H1 (cell line): ENCODE measurements at places on chromosomes 11 and 22. TPM values are rescaled to one million over a fixed set of nuclear protein-coding genes. Genes with fewer than 3 reads are reported as not detected.
A peak's percentile ranks its signal among the peaks of the same experiment; 100 is the strongest.

DNA sequence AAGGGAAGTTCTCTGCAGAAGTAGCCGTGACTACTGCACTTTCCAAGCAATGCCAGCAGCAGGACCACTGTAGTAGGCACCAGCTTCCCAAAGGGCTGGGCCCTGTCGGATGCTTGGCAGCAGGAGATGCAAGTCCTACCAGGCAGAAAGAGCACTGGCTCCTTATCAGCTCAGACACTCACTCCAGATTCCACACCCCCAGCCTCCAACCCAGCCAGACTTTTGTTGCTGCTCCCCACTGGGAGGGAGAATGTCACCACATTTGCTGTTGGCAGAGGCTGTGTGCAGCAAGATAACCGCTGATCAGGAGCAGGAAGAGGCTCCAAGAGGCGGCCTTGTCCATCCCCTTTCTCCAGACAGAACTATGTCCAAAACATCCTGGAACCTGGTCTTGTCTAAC, 118.7 kb downstream of the C11orf58 start:
- H3K36me3 ChIP-seq, result no peaks in the 10 kb centered on the region; the same call in 1 of the 2 replicates
- no peaks in the 10 kb centered on the region for H3K4me1 ChIP-seq
- no peaks in the 10 kb centered on the region for H3K27me3 ChIP-seq
- H3K27ac ChIP-seq, result no peak overlapping the region

GRCh38 chr11:126637795-126638175, 282.3 kb downstream of the ST3GAL4 start:
- no peaks in the 10 kb centered on the region for H3K27me3 ChIP-seq
- no peaks in the 10 kb centered on the region for H3K36me3 ChIP-seq
- no peak for DNase-seq
- H3K4me1 ChIP-seq, result no peaks in the 10 kb centered on the region; the same call in none of the 2 replicates
- H3K27ac ChIP-seq, result no peak overlapping the region
- no peak overlapping the region for H3K4me3 ChIP-seq

DNA sequence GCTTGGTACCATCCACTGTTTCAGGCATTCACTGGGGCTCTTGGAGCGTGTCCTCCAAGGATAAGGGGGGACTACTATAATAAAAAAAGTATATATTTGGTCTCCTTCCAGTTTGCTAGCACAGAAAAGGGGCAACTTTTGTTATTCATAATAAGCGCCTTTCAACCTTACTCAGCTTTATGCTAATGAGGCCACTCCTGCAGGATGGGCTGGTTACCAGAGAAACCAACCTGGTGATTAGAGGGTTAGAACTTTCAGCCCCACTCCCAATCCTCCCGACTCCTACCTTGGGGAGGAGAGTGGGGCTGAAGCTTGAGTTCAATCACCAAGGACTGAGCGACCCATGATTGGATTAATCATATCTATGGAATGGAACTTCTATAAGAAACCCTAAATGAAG, 31.8 kb downstream of the PPFIBP2 start:
- DNase-seq, result no peak
- H3K4me3 ChIP-seq, result no peak overlapping the region
- H3K4me1 ChIP-seq, result peaks cover 7% of the 10 kb centered on the region
- no peaks in the 10 kb centered on the region for H3K27me3 ChIP-seq

DNA sequence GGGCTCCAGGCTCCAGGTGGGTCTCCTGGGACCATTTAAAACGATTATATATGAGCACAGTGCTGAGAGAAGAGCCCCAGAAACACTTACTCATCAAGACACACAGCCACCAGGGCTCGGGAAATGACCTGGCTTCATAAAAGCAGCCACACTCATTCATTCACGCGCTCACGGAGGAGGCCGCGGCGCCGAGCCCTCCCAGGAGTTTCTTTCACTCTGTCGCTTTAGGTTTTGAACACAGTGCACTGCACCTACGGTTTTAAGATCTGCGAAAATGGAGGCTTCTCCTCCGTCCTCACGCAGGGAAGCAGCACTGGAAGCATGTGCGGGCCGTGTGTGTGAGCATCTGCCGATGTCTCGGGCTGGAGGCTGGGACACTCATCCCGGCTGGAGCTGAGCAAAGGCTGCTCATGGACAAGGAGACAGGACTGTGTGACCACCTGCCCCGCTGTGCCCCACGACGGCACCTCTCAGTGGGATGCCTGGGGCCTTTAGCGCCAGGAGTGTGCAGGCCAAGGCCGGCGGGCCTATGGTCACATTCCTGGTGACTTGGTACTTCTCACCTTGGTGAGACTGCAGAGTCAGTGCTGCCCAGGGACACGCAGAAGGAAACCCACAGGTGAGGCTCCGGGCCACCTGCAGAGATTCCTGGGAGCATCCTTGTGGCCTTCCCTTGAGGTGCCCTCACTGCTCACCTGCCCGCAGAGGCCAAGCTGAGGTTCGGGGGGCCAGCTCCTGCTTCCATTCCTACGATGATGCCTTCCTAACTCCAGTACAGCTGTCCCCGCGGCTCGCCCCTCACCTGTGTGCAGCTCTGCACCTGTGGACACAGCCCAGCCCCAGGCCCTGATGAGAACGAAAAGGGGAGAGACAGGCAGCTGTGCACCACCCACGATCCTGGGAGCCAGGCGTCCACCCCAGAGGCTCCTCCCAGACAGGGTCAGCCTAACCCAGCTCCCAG, 872.0 kb downstream of the BRD1 start:
- DNase-seq, result no peak
- H3K4me1 ChIP-seq, result no peaks in the 10 kb centered on the region
- H3K36me3 ChIP-seq, result no peaks in the 10 kb centered on the region
- H3K27ac ChIP-seq, result no peak overlapping the region
- 0 out of 2 replicates have a peak, but pooled peaks cover 3% of the 10 kb centered on the region for H3K27me3 ChIP-seq

DNA sequence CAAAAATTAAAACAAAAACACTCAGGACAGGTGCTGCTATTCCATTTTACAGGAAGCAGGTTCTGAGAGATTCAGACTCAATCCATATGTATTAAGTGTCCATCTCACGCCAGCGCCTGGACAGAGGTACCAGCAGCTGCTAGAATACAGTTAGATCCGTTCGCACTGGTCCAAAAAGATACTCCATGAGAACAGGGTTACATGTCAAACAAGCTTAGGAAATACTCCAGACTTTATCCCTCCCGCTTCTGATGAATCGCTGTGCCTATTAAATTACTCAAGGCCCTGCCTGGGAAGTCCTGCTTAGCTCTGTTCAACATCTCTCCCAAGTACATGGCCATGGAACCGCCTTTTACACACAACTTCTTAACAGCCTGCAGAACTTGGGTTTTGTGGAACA, 50.2 kb upstream of the SLC35C1 start:
- no peak overlapping the region for H3K27ac ChIP-seq
- peaks cover 2% of the 10 kb centered on the region for H3K4me1 ChIP-seq

DNA sequence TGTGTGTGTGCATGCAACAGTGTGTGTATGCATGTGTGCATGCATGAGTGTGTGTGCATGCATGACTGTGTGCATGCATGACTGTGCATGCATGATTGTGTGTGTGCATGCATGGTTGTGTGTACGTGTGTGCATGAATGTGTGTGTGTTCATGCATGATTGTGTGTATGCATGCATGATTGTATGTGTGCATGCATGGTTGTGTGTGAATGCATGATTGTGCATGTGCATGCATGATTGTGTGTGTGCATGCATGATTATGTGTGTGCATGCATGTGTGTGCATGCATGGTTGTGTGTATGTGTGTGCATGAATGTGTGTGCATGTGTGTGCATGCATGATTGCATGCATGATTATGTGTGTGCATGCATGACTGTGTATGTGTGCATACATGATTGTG, 1052.0 kb downstream of the TBC1D22A start:
- no peaks in the 10 kb centered on the region for H3K36me3 ChIP-seq
- DNase-seq, result no peak
- no peaks in the 10 kb centered on the region for H3K27me3 ChIP-seq
- no peak overlapping the region for H3K27ac ChIP-seq

DNA sequence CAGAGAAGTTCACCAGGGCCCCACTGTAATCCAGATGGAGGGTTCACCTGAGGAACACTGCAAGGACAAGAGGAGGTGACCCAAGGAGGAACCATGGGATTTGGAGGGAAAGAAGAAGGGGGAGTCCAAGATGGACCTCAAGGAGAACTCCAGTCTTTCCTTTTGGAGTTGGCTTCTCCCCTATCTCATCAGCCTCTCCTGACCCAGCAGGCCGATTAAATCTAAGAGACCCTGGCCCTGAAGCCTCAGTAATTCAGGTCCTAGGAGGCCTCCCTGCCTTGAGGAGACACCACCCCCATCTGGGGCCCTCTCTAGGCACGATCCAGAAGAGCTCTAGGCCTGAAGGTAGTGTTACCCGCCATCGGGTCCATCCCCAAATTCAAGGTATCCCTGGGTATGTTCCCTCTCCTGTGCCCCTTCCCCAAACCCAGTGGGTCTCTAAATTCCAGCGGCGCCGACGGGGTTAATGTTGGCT, 15.1 kb upstream of the DGKZ start:
- no peak overlapping the region for H3K27ac ChIP-seq
- no peak for DNase-seq
- H3K4me1 ChIP-seq, result peaks cover 4% of the 10 kb centered on the region
- peaks cover 43% of the 10 kb centered on the region for H3K27me3 ChIP-seq
- peak overlapping the region; percentile 52 for H3K4me3 ChIP-seq

- no peak for DNase-seq
- no peaks in the 10 kb centered on the region for H3K27me3 ChIP-seq
- H3K27ac ChIP-seq, result no peak overlapping the region
- no peaks in the 10 kb centered on the region for H3K4me1 ChIP-seq
- H3K4me3 ChIP-seq, result no peak overlapping the region
Measured at GRCh38 chr11:13094930-13095687, 86.0 kb downstream of the RASSF10 start.

GRCh38 chr11:43963279-43963620, 20.8 kb downstream of the C11orf96 start:
- H3K36me3 ChIP-seq, result no peaks in the 10 kb centered on the region
- no peak overlapping the region for H3K27ac ChIP-seq
- H3K4me3 ChIP-seq, result no peak overlapping the region
- no peaks in the 10 kb centered on the region for H3K27me3 ChIP-seq
- DNase-seq, result no peak

DNA sequence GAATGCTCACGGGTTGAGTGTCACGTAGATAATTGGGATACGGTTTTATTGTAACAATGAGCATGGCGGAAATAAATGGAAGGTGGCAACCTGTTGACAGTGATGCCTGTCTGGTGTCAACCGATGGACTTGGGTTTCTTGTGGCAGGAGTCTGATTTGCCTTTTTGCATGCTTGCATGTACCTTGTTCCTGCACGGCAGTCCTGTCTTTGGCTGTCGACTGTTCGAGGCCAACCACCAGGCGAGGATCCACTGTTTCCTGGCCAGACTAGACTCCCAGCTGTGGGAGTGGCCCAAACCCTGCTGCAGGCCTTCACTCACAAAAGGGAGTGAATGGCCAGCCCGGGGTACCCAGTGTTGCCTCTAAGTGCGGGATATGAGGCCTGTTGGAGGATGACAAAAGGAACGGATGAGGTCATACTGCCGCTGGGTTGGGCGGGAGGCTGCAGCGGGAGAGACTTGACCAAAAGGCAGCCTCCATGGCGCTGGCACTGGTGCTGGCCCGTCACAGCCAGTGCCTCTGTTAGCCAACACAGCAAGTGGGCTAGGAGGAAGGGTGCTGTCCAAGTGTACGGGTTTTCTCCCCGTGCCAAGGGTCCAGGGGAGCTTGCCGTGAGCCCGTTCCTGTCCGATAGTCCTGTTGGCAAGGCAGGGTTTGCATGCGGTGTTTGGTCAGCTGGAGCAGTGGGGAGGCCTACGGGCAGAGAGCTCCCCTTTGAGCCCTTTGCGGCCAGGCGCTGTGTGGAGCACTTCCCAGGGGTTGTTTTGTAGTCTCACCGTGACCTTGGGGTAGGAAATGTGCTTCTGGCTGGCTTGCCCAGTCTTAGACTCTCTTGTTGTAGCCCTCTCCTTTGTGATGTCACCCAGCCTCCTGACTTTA, 974 bp downstream of the DGCR8 start:
- peak overlapping the region; percentile 79 for H3K27ac ChIP-seq
- H3K4me3 ChIP-seq, result peak overlapping the region; percentile 96
- peaks cover 5% of the 10 kb centered on the region; the same call in 1 of the 2 replicates for H3K36me3 ChIP-seq
- peak; percentile 31 for DNase-seq
- peaks cover 3% of the 10 kb centered on the region for H3K4me1 ChIP-seq

GRCh38 chr11:4851033-4851432, 2.0 kb upstream of the OR51S1 start:
- no peak overlapping the region for H3K4me3 ChIP-seq
- no peaks in the 10 kb centered on the region for H3K27me3 ChIP-seq
- no peak overlapping the region for H3K27ac ChIP-seq

GRCh38 chr11:9680028-9680427, 16.2 kb downstream of the SWAP70 start:
- H3K36me3 ChIP-seq, result no peaks in the 10 kb centered on the region
- no peak overlapping the region for H3K4me3 ChIP-seq
- H3K4me1 ChIP-seq, result peaks cover 14% of the 10 kb centered on the region
- DNase-seq, result no peak

- no peaks in the 10 kb centered on the region for H3K36me3 ChIP-seq
- no peak overlapping the region for H3K4me3 ChIP-seq
- H3K27ac ChIP-seq, result no peak overlapping the region
- no peaks in the 10 kb centered on the region for H3K4me1 ChIP-seq
- no peak for DNase-seq
- no peaks in the 10 kb centered on the region for H3K27me3 ChIP-seq
Measured at GRCh38 chr11:34158661-34159060, 53.2 kb downstream of the NAT10 start.

- no peak for DNase-seq
- H3K27ac ChIP-seq, result no peak overlapping the region
- H3K36me3 ChIP-seq, result peaks cover 2% of the 10 kb centered on the region; the same call in 1 of the 2 replicates
- no peaks in the 10 kb centered on the region for H3K4me1 ChIP-seq
- H3K4me3 ChIP-seq, result no peak overlapping the region
Measured at GRCh38 chr22:50700387-50701075, 27.9 kb downstream of the SHANK3 start.

DNA sequence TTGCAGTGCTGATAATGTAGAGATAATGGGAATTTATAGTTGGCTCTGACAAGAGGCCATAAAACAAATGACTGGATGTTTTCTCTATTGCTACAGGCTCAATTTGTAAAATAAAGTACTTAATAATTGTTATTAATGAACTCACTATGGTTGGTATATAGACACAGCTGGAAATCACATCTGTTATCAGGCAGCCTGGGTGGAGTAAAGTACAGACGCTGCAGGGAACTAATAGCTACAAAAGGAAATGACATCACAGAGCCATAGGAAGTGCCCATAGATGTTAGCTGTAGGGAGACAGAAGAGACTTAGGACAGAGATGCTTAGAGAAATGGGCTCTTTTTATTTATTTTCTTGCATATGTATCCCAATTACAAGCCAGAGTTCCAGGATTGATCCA, 81.0 kb upstream of the SNX19 start:
- no peaks in the 10 kb centered on the region for H3K36me3 ChIP-seq
- DNase-seq, result no peak
- H3K27ac ChIP-seq, result no peak overlapping the region
- no peaks in the 10 kb centered on the region for H3K4me1 ChIP-seq
- no peaks in the 10 kb centered on the region for H3K27me3 ChIP-seq

- no peak for DNase-seq
- H3K36me3 ChIP-seq, result no peaks in the 10 kb centered on the region
- no peaks in the 10 kb centered on the region for H3K27me3 ChIP-seq
- no peak overlapping the region for H3K27ac ChIP-seq
- H3K4me3 ChIP-seq, result no peak overlapping the region
- peaks cover 17% of the 10 kb centered on the region for H3K4me1 ChIP-seq
Measured at GRCh38 chr11:13261591-13262061, 16.0 kb upstream of the BMAL1 start.

GRCh38 chr11:16001899-16002426, 354.4 kb downstream of the SOX6 start:
- H3K4me1 ChIP-seq, result no peaks in the 10 kb centered on the region
- no peak overlapping the region for H3K27ac ChIP-seq
- no peaks in the 10 kb centered on the region; the same call in 1 of the 2 replicates for H3K27me3 ChIP-seq
- no peak overlapping the region for H3K4me3 ChIP-seq
- H3K36me3 ChIP-seq, result no peaks in the 10 kb centered on the region
- DNase-seq, result no peak

The ALDH3B2 gene
- not detected in 2 replicates for total RNA-seq

The LSP1 gene
- total RNA-seq, result not detected in 2 replicates

The OR52A1 gene
- 11.6 and 12.2 TPM in 2 replicates for total RNA-seq

The NAALAD2 gene
- total RNA-seq, result 3.9 and 4.1 TPM in 2 replicates

The FAT3 gene
- 18.4 and 24.4 TPM in 2 replicates for total RNA-seq

The MS4A7 gene
- total RNA-seq, result not detected in 2 replicates

The OR51B4 gene
- total RNA-seq, result not detected in 2 replicates
